ENCODE measurements at places on chromosomes 3 and 15.
A peak's percentile ranks its signal among the peaks of the same experiment; 100 is the strongest.

DNA sequence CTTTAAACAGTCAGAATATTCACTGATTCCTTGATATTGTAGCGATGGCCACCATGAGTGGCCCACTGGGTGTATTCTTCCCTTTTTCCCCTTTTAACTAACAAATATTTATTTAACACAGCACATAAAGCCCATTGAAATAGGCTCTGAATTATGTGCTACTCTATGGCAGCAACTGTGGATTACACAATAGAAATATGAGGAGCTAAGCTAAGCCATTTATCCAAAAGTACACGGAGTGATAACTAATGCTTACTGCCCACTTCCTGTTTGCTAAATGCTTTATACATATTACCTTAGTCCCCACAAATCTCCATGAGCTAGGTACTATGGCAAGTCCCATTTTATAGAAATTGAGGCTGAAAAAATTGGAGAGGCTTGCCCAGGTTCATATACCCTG lies 17.9 kb downstream of the ILDR1 start:
- DNase-seq = no peak

DNA sequence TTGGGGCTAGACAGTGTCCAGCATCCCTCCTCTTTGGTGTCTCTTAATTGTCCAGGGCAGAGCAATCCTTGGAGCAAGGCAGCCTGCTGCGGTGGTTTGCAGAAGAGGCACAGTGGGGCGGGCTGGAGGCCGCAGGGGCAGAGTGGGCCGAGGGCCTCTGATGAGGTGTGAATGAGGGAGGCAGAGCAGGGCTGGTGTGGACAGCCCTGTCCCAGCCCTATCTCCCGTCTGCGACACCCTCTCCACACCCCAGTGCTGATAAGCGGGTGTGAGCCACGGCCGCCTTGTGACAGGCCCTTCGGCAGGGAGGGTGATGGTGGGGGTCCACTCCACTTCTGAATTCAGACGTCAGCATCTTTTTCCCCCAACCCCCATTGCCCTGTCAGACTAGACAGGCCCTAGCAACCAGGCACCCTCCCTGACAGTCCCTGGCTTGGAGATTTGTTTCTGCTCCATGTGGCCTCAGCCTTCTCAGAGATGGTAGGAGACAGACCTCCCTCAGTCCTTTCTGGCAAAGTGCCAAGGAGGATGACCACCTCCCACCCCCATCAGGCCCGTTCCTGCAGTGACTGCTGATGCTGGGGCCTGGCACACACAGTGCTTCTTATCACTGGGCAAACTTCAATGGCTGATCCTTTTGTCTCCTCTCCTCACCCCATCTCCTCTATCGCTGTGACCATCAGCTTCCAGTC lies 37.3 kb downstream of the EXOG start:
- no peak for DNase-seq

DNA sequence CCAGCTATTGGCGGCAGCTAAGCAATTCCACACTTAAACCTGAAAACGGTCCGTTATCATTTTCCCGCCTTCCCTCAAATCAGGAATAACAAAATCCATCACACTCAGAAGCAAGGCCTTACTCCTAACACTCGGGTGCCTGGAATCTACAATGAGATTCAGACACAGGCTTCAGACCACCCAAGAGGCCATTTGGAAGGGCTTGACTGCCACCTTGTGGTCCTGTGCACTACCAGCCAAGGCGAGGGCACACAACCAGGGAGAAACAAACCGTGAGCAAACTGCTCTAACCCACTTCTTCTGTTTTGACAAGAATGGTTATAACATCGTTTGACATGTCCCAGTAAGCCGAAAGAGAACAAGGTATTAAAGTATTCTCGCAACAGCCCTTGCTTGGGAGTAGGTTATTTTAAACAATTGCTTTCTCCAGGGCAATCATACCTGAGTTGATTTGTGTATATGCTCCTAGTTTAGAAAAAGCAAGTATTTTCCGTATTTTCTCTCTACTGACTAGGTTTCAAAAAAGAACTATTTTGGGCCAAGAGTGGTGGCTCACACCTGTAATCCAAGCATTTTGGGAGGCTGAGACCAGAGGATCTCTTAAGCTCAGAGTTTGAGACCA lies 40.1 kb upstream of the TAFA4 start:
- peak; percentile 63 for DNase-seq

DNA sequence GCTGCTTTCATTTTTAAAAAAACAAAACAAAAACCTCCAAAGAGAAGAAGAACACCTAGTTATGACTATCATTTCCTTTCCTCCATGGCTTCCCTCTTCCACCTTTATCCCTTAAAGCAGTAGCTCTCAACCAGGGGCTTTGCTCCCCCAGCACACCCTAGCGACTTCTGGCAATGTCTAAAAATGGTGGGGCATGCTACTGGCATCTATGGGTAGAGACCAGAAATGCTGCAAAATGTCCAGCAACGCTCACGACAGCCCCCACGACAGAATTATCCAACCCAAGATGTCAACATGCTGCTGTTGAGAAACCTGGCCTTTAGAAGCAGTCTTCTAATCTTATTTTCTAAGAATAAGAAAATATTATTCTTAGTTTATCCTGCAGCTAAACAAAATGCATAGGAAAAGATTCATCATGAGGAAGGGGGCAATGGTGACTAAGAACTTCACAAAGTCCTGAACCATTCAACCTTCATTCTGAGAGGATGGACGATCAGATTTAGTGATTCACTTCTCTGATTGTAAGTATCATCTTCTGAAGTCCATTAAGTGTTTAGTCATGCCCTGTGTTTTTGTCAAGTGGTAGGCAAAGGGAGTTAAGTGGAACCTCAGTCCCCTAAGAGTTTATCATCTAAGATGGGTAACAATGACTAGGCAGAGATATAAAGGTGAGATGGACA lies 81.7 kb downstream of the CCNL1 start:
- no peak for DNase-seq

- no peak for DNase-seq
Observed at GRCh38 chr3:24830230-24831152, 335.8 kb upstream of the THRB start.

Measured in HepG2 (cell line).